ENCODE measurements at places on chromosomes 16 and 17.

GRCh38 chr16:10880594-10881452, 3.8 kb downstream of the CIITA start:
- no peak for DNase-seq

DNA sequence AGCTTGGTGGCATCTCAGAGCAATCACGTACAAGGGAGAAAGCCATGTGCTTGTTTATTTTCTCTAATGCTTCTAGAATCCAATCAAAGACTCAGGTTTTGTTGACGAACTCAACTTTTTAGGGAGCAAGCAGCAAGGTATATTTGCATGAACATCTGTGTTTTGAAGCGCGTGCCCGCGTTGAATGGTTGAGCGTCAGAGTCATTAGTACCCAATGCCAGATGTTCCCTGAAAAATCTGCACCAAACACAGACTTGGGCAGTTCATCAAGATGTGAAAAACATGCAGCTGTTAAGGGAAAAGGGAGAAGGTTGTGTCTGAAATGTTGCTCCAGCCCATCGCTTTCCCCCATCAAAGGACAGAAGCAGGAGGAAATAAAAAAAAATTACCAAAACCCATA, 170.4 kb downstream of the SNX29 start:
- DNase-seq: no peak

DNA sequence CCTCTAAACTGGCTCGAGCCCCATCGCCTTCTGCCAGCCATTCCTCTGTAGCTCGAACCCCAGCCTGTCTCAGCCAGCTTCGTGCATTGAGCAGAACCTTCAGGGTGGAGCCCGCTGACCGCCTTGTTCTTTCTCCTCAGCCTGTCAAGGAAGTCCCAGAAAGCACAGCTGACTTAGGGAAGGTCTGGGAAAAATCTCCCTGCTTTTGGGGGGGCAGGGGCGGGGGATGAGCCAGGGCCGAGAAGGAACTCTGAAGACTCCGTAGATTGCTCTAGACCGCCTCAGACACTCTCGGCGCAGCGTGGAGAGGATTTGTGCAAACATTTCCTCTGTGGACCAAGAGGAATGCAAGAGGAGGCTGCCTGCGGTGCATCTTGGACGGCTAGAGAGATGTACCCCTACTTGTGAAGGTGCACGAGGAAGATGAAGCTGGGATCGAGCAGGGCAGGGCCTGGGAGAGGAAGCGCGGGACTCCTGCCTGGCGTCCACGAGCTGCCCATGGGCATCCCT, at the start of gene GLP2R:
Gene GLP2R (plus strand): TSS at position 284 of the 510 bp plus-strand sequence. CDS start 140 bp downstream, at position 424.
- no peak for DNase-seq

DNA sequence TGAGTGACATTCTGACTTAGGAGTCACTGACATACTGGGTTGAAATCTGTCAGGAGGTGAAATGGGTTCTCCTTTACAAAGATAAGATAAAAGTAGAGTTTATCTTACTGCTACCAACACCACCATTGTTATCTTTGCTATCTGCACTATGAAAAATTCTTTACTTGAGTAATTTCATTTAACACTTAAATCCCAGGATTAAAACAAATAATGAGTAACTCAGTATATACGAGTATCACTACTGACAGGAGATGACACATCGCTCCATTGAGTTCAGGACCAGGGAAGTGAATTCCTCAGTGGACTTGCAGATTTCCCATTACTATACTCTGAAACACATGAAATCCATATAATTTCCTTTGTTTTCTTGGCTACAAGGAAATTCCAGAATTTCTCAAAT, 242.1 kb upstream of the NLRP1 start:
- DNase-seq: no peak

DNA sequence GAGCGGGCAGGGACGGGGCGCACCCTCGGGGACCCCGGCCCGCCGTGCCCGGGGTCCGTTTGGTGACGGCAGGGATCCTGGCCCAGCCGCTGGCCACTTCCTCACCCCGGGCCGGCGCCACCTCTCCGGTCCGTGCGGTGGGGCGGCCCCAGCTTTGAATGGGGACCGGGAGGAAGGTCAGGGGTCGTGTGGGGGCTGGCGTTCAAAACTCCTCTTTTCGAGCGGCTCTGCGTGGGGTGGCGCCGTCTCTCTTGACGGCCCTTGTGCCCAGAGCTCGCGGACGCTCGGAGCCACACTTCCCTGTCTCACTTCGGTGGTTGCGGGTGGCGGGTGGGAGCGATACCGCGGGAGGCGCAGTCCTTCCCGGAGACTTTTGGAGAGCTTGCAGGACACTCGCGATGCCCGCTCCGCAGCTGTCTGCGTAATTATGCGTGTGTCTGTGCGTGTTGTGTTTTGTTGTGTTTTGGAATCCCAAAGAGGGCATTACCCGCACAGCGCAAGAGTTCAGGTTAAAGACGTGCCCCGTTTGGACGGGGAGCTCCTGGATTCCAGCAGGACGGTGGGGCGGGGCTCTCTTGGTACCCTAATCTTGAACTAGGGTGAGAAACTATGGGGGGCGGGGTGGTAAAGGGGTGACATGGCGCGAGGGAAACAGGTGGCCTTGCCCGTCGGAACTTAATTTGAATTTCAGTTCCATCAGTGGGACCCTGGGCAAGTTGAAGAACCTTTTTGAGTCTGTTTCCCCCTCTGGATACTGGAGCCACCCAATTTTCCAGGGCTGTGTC, 637 bp downstream of the PLCG2 start:
- no peak for DNase-seq

Data from CD4-positive, alpha-beta T cell treated with Interleukin-21 for 1 hour (primary cell).